ENCODE measurements at places on chromosomes 2 and 18.

DNA sequence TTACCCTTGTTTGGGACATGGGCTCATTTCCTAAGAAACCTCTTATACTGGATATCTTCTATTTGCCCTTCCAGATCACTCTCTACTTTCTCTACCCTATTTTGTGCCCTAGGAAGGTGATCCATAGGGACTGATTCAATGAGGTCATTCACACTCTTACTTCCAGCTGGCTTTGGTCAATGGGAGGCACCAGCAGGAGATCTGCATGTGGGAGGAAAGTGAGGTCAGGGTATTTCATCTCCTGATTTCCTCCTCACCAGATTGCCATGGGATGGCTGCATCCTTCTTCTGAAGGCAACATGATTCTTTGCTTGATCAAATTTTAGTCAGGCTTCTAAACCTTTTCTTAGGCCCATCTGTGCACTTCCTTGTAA lies 15.2 kb downstream of the M1AP start:
- no peak for DNase-seq

DNA sequence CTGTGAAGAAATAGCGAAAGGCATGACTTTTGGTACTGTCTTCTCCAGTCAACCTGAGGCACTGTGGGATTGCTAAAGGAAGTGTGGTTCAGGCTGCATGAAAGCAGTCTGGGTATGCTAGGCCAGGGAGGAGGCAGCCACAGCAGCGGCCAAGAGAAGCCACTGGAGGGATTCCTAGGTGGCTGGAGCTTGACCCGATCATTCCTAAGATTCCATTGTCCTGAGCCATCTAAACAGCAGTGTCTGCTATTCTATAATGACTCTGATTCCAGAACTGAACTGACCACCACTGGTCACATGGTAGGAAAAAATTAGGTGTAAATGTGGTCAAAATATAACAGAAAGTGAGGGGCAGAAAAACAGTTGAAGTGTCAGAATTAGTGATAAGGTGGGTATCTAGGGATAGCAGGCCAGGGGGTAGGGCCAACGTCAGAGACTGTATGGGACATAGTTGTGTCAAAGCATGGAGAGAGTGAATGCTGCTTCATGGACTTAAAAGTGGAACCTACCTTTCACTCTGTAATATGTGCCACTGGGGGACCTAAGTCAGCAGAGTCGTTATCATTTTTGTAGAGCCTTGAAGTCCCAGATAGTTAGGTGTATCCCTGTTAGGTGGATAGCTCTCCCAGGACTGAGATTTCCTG lies 204.6 kb downstream of the CTNNA2 start:
- no peak for DNase-seq

- DNase-seq: no peak
Measured at GRCh38 chr2:33873076-33873605, 274.0 kb upstream of the FAM98A start.

DNA sequence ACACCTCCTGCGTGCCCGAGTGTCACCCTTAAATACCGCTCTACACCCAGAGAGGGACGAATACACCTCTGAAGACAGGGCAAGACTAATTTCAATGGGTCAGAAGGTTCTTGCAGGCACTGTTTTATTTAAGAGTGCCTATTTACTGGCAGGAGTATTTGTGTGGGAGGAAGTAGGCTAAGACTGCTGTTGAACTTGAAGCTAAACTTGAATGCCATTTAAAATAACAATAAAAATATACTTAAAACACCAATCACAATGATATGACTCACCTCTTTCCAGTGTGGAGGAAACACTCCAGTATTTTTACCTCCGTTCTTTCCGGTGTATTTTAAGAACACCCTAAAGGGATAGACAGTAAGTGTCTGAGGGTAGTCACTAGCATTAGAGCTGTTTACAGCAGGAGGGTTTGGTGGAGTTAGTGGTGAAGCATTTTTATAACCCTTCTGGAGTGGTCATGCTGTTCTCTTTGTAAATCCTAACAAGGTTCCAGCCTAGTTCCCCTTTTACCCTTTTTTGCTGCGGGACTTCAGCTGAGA lies 9.6 kb upstream of the HOXD1 start:
- DNase-seq: no peak

Measured in activated naive CD4-positive, alpha-beta T cell (primary cell).